EH (cell line): ENCODE measurements at places on chromosomes 4 and X.

GRCh38 chr4:141153751-141154510 lies 20.7 kb upstream of the RNF150 start:
- no peak for DNase-seq

GRCh38 chrX:103215425-103215991 lies 600 bp downstream of the BEX4 start:
- peak; percentile 10 for DNase-seq

DNA sequence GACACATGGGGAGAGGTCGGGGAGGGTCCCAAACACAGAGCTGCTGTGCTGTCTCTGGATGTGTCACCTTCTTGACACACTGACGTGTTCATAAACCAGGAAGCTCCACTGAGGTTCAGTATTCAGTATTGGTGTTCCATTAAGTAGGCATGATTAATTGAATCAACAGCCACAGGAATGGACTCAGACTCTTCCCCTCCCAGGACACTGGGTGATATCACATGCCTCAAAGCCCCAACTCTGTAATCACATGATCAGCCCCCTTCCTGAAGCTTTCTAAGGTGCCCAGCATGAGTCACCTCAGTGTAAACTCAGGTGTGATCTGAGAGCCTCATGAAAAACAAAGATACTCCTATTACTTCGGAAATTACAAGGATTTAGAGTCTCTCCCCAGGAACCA lies 21.1 kb upstream of the HNRNPD start:
- DNase-seq, result no peak

DNA sequence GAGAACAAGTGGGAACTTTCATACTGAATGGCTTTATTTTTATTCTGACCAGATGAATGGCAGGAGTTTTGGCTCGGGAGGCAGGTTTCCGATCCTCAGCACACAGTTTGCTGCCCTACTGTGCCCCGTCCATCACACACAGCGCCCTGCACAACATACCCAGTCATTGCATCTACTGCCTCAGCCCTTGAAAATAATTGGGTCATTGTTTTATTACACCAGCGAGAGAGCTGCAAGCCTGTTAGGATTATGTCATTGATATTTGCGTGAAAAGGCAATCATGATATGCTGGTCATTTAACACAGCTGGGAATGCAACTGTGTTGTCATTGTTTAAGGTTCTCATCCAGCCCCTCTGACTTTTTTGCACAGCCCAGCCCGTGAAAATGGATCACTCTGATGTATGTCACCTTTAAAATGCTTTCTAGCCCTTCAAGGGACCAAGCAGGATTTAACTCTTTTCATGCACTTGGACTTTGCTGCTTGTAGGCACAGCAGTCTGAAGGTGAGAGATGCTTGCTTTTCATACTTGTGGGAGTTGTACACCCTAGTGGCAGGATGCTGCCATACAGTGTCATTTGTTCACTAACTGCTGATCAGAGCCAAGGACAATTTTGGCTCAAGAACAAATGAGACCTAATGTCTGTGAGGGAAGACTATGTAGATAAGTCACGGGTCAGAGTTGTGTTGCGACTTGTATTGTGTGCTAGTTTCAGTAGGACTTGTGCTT lies 62.3 kb downstream of the RTL9 start:
- DNase-seq, result no peak

- no peak for DNase-seq
Measured at GRCh38 chr4:139824882-139825522, 159.4 kb downstream of the MGST2 start.

- DNase-seq, result peak; percentile 88
Measured at GRCh38 chrX:71541210-71542022, 8.5 kb downstream of the OGT start.

DNA sequence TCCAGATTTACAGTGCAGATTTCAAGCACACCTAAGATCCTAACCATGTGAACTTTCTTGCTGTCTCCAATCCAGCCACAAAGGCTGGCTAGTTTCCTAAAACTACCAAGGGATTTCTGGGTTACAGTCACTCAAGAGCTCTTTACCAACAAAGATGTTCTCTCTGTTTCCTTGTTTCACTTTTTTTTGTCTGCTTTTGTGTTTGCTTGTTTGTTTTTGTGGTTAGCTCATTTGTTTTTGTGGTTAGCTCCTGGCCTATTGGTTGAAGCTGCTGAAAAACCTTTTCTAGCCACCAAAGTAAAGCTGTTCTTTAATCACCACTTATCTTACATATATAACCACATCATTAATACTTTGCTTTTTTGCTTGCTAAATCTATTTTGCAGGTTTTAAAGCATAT lies 642.5 kb upstream of the GALNTL6 start:
- DNase-seq, result no peak
